Peyer's patch (tissue), 4 donors: ENCODE measurements at places on chromosomes 13 and 19. TPM values are rescaled to one million over a fixed set of nuclear protein-coding genes. Genes with fewer than 3 reads are reported as not detected.

- DNase-seq, result no peak
These were observed 649.6 kb upstream of the ATXN8OS start for GRCh38 chr13:69458013-69458412.

DNA sequence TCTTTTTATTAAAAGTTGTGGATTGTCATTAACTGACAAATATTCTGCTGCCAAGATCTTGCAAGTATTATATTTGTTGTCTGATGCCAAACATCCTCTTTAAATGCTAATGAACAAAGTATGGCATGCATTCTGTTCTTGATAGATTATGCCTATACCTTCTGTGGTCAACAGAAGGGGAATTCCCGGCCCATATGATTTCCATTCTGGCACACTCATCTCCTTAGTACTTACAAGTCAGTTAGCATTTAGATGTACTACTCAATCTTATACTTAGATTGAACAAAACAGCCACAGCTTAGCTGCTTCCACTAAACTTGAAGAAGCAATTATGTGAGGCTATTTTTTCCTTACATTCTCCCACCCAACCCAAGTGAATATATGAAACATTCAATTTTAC, 246.1 kb upstream of the DACH1 start:
- no peak for DNase-seq

The TEX26 gene
- not detected for total RNA-seq

The ADGRE1 gene
- total RNA-seq, result not detected

DNA sequence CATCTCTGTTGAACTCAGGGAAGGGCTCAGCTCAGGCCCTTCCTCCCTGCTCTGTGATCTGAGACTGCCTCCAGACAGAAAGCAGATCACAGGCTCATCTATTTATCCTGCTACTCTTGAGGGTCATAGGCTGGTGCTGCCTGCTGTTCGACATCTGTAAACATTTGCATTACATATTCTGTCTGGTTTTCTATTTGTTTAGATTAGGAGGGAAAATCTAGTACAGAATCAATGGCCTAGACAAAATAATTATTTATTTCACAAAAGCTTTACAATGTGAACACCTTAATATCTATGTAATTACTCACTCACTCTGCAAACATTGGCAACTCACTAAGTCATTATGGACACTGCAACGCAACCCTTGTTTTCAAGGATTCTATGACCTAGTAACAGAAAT, 43.0 kb downstream of the CEP89 start:
- no peak for DNase-seq

DNA sequence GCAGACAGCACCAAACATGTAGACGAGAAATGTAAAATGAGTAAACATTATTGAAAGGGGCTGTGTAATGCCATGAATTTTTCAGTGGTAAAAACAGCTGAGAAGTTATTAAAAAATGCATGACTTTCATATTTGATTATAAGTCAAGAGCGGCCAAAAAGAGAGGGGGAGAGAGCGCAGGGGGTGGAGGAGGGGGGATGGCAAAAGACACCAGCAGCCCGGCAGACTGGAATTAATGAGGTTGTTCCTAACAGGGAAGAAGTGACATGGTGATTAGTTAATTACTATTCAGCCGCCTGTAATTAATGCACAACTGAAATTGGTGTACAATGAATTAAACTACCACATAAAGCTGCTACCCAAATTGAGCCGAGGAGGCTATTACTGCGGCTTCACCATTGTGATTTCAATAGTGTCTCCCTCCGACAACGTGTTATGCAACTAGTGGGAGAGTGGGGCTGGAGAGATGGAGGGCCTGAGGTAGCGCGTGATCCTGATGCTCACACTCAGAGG, 89.1 kb upstream of the VSTM2B start:
- DNase-seq, result no peak

- DNase-seq, result no peak
These were observed 265.3 kb downstream of the NALCN start for GRCh38 chr13:101150998-101151397.

GRCh38 chr13:39073983-39074382, 35.7 kb downstream of the NHLRC3 start:
- DNase-seq, result no peak

- no peak for DNase-seq
These were observed 480.5 kb upstream of the SLITRK1 start for GRCh38 chr13:84362777-84363176.

The NLRP11 gene
- total RNA-seq, result not detected

DNA sequence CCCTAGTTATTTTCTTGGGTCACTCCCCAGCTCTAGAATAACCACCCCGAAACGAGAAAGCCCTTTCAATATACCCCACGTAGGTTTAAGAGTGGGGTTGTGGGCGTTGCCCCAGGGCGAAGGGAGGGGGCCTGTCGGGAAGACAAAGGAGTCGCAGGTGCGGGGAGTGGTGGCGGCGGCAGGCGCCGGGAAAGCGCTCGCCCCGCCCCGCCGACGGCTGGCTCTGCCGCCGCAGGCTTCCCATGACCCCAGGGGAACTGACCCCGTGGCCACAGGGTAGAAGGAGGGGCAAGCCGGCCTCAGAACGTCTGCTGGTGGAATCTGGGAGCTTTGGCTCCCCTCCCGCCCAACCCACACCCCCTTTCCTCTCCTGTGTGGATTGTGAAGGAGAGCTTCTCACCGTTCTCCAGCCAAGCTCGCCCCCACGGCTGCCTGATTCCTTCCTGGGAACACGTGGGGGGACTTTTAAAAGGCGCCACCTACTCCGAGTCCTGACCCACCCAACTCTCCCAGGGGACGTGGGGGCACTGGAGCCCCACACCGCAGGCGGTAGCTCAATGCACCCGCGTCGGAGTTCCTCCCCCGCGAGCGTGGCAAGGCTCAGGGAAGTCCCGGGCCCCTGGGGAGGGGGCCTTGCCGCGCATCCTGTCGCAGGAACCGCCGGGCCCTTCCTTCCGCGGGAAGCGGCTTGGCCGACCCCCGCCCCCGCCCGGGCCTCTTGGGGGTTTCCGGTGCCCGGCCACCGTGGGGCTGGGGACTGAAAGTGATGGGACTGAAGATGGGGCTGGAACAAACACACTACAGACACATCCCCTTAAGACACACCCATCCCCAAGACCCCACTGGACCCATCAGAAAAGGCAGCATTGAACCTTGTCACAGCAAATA, 5.5 kb downstream of the IER2 start:
- DNase-seq, result peak; percentile 88

GRCh38 chr19:808423-808775, 11.1 kb downstream of the PTBP1 start:
- DNase-seq, result no peak

DNA sequence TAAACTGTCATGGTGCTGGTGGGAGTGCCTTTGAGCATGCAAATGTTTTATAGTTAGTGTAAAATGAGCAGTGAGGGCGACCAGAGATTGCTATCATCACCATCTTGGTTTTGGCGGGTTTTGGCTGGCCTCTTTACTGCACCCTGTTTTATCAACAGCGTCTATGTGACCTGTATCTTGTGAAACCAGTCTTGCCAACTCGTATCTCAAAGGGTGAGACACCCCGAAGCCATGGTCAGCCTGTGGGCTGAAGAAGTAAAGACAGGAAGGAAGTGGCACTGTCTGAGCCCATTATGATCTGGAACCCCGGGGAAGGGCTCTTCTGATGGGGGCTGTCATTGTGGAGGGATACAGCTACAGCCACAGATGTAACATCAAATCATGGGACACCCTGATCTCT, 81.5 kb upstream of the FAM216B start:
- no peak for DNase-seq

The ZNF560 gene
- not detected for total RNA-seq

GRCh38 chr13:98824376-98825160, 72.1 kb upstream of the SLC15A1 start:
- DNase-seq, result no peak

- no peak for DNase-seq
These were observed 1.0 kb downstream of the DIRAS1 start for GRCh38 chr19:2719920-2720776.

The FBXL3 gene
- total RNA-seq, result 55.0 TPM

DNA sequence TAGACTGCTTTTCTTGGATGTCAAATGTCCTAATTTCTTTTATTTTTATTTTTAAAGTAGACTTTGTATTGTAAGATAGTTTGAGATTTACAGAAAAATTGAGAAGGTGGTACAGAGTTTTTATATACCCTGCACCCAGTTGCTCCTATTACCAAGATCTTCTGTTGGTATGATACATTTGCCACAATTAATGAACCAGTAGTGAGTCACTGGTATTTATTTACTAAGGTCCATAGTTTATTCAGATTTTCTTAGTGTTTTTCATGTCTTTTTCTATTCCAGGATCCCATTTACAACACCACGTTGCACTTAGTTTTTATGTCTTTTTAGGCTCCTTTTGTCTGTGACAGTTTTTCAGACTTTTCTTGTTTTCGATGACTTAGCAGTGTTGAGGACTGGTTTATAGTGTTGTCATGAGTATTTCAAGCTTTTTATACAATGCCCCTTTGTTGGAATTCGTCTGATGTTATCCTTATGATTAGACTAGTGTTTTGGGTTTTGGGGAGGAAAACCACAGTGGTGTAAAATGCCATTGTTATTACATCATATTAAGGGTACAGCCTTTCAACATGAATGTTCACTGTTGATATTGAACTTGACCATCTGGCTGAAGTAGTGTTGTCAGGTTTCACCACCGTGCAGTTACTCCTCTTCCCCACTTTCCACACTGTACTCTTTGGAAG, 35.9 kb downstream of the COG3 start:
- no peak for DNase-seq

DNA sequence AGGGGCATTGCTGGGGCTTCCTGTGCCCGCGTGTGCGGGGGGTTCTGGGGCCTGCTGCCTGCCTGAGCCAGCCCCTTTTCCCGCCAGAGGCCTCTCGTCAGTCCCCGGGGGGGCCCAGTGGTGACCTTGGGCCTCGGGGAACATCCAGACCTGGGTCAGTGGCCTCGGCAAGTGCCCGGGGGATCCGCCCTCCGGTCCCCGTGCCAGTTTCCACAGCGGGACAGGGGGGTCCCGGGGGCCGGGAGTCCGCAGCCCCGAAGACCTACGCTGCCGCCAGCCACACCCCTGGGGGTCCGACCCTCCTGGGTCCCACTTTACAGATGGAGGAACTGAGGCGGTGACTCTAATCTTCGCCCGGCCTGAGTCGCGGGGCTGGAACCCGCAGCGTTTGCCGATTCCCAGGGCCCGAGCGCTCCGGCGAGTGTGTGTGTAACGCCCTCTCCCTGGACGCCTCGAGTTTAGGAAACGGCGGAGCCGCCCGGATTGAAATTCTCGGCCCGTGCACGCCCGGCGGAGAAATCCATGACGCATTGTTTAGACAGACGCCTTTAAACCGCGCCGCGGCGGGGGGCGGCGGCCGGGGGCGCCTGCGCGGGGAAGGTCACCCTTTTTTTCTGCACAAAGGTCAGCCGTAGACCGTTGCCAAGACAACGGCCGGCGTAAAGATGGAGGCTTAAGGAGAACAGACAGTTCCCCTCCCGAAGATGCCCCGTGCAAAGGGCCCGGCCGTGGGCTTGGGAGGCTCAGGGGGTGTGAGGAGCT, 39.3 kb downstream of the EFNA2 start:
- no peak for DNase-seq

GRCh38 chr19:10422046-10422461, 1.7 kb downstream of the PDE4A start:
- no peak for DNase-seq

The NLRP12 gene
- 0.67 TPM for total RNA-seq

The ZIK1 gene
- 6.6 TPM for total RNA-seq

The FDX2 gene
- total RNA-seq, result 8.3 TPM

DNA sequence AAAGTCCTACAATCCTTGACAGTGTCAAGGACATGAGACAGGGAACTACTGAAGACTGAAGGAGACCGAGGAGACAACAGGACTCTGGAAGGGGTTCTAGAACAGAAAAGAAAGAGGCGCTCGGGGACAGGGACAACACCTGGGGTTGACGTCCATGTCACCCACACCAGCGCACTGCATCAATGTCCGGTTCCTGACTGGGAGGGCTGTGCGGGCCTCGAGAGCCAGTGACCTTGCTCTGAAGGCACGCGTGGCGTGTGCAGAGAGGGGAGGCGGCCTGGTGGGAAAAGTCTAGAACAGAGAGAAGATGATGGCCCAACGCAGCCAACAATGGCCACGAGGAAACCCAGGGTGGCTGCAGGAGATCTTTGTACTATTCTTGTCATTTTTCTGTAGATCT, 5.7 kb downstream of the CARS2 start:
- DNase-seq, result no peak

DNA sequence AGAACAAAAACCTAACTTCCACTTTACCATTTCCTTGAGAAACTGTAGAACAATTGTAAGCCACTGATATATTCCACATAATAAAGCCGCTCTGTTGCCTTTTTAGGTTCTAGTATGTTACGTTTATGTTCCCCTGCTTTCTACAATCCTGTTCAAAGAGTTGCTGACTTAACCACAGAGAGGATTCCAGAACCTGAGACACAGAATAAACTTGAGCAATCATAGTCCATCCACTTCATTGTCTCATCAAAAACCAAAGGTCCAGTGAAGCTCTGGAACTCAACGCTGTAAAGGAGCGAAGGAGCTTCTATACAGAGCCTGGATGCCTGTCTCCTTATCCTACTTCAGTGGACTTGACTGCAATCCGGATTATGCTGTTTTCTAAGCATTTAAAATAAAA, 4.6 kb downstream of the STARD13 start:
- no peak for DNase-seq

DNA sequence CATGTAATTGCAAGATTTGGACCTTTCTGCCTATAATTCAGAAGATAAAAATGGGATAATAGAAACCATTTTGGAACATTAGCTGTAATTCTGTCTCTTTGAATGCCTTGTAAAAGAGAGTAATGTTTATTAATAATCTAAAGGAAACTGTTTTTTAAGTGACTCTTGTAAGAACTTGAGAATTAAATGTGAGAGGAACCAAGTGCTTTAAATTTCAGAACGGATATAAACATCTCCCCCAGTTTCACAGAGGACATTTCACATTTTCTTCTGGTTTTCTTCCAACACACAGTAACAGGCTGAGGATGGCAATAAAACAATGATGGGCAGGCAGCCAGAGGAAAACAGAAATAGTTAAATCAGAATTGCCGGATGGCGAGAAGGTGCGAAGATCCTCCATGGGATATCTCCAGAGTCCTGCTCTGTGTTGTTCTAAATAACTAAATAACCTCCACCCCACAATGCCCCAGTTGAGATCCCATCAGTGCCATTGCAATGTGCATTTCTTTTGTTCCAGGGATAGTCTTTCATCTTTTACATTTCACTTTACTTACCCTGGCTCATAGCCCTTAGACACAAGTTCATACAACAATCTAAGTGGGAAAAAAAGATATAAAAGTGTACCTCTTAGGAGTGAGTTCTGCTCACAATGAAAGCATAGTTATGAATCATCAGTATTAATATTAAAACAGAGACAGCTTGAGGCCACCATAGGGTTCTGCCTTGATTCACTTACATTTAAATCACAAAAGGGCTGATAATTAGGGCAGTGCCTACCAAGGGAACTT, 73.3 kb downstream of the TNFRSF19 start:
- no peak for DNase-seq

The ZNF132 gene
- 12.4 TPM for total RNA-seq

- no peak for DNase-seq
These were observed 921.8 kb downstream of the UQCRFS1 start for GRCh38 chr19:28290963-28291657.

DNA sequence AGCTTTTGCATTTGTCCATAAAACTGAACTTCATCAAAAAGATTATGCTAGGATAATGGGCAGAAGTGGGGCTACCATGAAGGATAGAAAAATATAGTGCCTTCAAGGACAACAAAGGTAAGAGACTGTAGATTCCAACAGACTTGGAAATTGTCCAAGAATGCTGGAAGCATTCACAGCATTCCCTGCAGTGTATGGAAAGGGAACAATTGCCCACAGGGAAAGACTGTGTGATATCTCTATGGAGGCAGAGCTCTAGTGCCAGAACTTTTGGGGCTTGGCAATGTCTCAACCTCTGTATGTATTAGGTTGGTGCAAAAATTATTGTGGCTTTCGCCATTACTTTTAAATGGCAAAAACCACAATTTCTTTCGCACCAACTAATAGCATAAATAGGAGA, 1598.8 kb upstream of the MIR17HG start:
- no peak for DNase-seq
